Stimulated activated CD8-positive, alpha-beta memory T cell treated with anti-CD3 and anti-CD28 coated beads, Interleukin-7, amount 100 ng/mL, for 24 hours (primary cell): ENCODE measurements at places on chromosomes 1 and 21.

DNA sequence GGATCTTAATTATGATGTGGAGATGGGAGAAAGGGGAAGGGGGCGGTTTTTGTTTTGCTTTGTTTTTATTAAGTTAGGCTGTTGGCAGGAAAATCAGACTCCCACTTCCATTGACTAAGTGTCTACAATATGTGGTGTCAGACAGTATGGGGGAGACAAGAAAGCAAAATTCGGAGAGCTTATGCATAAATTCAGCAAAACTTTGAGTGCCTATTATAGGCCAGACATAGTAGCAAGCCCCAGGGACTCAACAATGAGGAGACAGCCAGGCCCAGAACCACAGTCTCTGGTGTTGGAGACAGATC is 835 bp upstream of the TSPAN2 start:
- DNase-seq: no peak

- DNase-seq: no peak
Measured at GRCh38 chr1:91818713-91818975, 67.3 kb downstream of the TGFBR3 start.

GRCh38 chr1:175158170-175158591 is 34.4 kb downstream of the KIAA0040 start:
- no peak for DNase-seq

- no peak for DNase-seq
Measured at GRCh38 chr1:197249324-197249723, 18.7 kb upstream of the CRB1 start.

- no peak for DNase-seq
Measured at GRCh38 chr1:232319072-232319471, 310.9 kb downstream of the SIPA1L2 start.
